ENCODE measurements at places on chromosomes 6 and 20.

GRCh38 chr20:15565786-15566185 is 1007.5 kb downstream of the KIF16B start:
- DNase-seq, result no peak

GRCh38 chr6:1625794-1626435 is 16.2 kb downstream of the FOXC1 start:
- no peak for DNase-seq

GRCh38 chr20:10618611-10619245 is 55.1 kb downstream of the JAG1 start:
- no peak for DNase-seq

DNA sequence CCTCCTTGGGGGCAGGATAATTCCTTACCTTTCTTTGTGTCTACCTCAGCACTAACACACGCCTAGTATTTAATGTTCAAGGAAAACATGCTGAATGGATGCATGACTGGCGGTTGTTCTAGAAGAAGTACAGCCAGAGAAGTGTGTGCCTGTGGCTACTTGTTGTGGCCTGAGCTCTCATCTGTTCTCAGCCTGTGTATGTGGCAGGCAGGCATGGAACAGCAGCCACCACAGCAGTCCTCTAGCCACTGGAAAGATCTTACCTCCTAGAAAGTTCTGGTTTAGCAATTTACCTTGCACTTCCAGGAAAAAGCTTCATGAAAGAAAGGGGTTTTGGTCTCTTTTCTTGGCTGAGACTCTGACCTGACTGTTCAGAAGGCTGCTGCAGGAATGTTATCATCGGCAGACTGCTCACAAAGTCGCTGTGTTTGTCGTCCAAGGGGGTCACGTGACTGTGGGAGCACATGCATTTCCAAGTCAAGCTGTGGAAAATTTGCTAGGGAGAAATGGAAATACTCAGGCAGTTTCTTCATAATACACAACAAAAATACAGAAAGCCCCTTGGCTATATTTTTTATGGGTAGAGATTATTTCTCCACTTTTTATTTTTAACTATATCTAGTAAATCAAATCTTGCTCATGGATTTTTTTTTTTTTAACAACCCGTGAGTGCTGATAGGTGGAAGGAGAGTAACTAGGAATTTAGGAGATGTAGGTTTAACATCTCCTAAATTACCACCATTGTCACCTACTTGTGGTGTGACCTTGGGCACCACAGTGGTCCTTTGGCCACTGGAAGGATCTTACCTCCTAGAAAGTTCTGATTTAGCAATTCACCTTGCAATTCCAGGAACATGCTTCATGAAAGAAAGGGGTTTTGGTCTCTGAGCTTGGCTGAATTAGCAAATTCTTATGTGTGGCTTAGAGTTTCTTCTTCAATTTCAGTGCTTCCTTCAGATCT is 110.8 kb upstream of the GPR6 start:
- peak; percentile 46 for DNase-seq

GRCh38 chr6:2028457-2029038 is 216.9 kb downstream of the GMDS start:
- DNase-seq, result peak; percentile 16

- DNase-seq, result no peak
These were observed 97.5 kb downstream of the CDH4 start for GRCh38 chr20:61349447-61350165.

DNA sequence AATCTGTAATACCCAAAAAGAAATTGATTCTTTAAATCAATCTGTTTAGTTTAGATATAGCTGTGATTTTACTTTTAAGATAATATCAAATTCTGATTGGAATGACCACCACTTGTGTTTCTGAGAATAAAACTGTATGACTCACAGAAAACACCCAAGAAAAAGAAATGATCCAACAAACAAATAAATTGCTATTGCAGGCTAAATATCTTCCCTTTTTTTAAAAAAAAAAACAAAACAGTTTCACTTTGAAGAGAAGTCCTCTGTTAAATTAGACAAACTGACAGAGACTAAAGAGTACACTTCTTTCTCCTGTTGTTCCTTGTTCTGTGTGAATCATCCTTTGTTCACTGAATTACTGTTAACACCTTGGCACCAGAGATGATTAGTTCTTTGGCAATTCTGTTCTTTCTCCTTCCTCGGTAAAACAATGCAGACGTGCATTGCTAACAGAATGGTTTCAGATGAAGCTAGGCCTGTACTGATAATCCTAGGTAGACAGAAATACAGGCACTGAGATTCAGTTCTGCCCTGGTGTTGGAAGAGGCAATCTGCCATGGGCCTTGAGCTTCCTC is 895.2 kb upstream of the CITED2 start:
- DNase-seq, result no peak
